Activated CD4-positive, alpha-beta memory T cell treated with anti-CD3 and anti-CD28 coated beads, Interleukin-2, amount 10 ng/mL, durations not matched to agents 7 days and 5 days (primary cell): ENCODE measurements at places on chromosomes 12 and 14. TPM values are rescaled to one million over a fixed set of nuclear protein-coding genes. Genes with fewer than 3 reads are reported as not detected.

- DNase-seq: no peak
These were observed 964.2 kb downstream of the NRXN3 start for GRCh38 chr14:79134361-79134760.

GRCh38 chr12:45557016-45557415 lies 172.5 kb upstream of the ARID2 start:
- DNase-seq: no peak

GRCh38 chr14:68094158-68094557 lies 274.6 kb downstream of the RAD51B start:
- DNase-seq: no peak

GRCh38 chr14:64610049-64610746 lies 60.4 kb downstream of the PPP1R36 start:
- no peak for DNase-seq

DNA sequence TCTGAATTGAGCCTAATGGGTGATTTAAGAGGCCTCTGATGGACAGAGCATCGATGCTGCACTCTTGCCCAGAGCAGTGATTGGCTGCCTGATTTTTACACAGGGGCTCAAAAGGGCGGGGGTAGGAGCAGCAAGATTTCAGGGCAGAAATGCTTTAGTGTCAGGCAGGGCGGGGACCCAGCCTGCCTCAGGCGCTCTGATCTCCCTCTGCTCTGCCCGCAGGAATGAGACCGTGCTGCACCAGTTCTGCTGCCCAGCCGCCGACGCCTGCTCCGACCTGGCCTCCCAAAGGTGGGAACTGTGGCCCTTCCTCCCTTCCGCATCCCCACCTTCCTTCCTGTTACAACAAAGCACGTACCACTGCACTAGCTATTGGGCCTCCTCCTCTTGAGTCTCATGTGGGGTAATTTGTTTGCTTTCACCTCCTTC lies 32.4 kb downstream of the IQSEC3 start:
- DNase-seq: no peak

- no peak for DNase-seq
These were observed 61.5 kb downstream of the SPATS2 start for GRCh38 chr12:49428793-49429192.

DNA sequence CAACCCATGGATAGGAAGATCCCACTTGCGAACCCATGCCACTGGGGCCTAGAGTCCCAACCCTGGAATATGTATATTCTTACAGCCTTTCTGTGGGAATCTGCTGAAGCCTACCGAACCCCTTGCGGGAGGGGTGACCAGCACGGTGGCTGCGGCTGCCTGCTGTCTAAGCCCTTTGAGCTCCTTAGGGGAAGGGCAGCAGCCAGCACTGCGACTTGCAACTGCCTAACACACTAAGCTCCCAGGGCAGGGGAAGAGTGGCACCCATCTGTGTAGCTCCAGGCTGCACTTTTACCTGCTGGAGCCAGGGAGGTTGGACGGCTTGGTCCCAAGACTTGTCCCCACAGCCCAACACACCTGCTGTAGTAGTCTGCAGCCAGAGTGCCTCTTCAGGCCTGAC lies 1968.7 kb upstream of the FLRT2 start:
- no peak for DNase-seq

- DNase-seq: no peak
These were observed 125.6 kb upstream of the RPH3A start for GRCh38 chr12:112665958-112666357.

DNA sequence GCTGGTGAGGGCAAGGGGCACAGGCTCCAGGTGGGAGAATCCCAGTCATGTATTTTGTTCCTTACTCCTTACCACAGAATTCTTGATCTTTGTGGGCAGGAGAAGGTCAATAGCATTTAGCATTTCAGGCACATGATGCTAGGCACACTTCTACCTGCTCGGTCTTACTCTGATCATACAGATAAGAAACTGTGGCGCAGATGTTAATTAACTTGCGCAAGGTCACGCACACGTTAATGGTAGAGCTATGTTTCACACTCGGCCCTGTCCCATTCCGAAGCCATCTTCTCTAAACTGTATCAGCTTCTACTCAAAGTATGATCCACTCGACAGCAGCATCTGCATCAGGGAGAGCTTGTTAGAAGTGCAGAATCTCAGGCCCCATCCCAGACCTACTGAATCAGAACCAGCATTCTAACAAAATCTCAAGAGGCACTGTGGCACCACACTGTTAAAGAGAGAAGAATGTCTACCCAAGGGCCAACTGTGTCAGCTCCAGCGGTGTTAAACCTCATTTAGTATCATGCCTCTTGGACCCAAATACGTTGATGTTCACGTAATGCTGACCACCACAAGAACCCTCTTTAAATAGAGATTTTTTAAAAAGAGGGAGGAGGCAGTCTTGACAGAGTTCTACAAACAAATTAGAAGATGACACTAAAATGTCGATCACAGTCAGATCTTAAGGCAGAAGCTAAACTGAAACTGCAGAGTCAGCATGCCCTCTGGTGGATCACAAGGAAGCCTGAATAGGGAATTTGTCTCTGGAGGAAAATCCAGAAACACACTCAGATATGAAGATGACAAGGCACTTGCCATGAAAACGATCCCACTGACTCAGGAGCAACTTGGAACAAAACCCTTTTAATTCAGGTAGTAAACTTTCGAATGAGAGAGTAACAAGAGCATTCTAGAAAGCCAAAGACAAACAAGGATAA lies 7.3 kb downstream of the STXBP6 start:
- DNase-seq: no peak

- peak; percentile 13 for DNase-seq
These were observed 3.8 kb downstream of the POMT2 start for GRCh38 chr14:77316872-77317301.

- DNase-seq: no peak
These were observed 26.2 kb downstream of the WNK1 start for GRCh38 chr12:778615-779014.

- DNase-seq: no peak
These were observed 168.3 kb downstream of the DAD1 start for GRCh38 chr14:22420598-22421186.

GRCh38 chr12:131618701-131619100 lies 92.2 kb upstream of the SFSWAP start:
- DNase-seq: no peak

DNA sequence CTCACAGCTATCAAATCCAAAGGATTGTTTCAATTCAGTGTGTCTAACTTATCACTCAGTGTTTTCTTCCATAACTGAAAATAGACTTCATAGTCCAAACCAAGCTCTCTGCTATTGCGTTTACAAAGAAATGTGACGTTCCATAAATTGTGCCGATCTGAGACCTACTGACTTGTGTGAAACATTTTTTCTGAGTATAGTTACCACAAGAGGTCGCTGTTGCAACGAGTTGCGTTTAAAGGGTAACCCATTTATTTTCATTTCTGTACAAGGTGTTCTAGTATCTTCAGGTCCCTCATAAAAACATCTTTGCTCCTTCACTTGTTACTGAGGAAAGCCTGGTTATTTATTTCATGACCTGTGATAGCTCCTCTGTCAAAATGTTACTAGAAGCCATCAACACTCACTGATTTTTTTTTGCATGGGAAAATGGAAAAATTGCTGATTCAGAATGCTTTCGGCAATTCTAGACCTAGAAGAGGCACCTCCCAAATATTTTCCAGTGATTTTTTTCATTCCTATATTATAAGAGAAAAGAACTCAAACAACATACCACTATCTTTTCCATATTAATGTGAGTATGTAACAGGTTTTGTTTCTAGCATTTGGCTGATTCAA lies 60.9 kb upstream of the OR4E1 start:
- no peak for DNase-seq

DNA sequence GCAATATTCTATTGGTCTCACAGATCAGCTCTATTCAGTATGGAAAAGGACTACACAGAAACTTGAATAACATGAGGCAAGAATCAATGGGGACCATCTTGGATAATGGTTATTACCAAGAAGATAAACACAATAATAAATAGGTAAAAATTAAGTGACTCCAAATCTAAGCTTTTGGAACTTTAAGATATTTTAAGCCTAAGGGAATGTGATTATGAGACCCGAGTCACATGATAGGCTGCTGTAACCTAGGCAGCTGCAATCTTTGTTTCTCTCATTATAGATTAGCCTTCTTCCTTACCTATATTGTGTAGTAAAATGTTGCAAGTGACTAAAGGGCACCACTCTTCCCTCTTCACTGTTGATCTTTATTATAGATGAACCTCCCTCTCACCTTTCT lies 121.9 kb downstream of the SYT10 start:
- DNase-seq: no peak

GRCh38 chr12:48602192-48602989 lies 32.5 kb upstream of the LALBA start:
- no peak for DNase-seq

The C1R gene
- 2.7 TPM for total RNA-seq

The SDR9C7 gene
- total RNA-seq: not detected

The CDKN3 gene
- 76.3 TPM for total RNA-seq

The CCDC184 gene
- 0.63 TPM for total RNA-seq

The GPR84 gene
- total RNA-seq: 0.25 TPM

The STON2 gene
- total RNA-seq: 4.3 TPM

The KERA gene
- total RNA-seq: not detected

The PROX2 gene
- not detected for total RNA-seq

The CLEC14A gene
- not detected for total RNA-seq

The PIK3C2G gene
- total RNA-seq: not detected
